CD4-positive, alpha-beta T cell (primary cell): ENCODE measurements at places on chromosomes 13 and 19.

DNA sequence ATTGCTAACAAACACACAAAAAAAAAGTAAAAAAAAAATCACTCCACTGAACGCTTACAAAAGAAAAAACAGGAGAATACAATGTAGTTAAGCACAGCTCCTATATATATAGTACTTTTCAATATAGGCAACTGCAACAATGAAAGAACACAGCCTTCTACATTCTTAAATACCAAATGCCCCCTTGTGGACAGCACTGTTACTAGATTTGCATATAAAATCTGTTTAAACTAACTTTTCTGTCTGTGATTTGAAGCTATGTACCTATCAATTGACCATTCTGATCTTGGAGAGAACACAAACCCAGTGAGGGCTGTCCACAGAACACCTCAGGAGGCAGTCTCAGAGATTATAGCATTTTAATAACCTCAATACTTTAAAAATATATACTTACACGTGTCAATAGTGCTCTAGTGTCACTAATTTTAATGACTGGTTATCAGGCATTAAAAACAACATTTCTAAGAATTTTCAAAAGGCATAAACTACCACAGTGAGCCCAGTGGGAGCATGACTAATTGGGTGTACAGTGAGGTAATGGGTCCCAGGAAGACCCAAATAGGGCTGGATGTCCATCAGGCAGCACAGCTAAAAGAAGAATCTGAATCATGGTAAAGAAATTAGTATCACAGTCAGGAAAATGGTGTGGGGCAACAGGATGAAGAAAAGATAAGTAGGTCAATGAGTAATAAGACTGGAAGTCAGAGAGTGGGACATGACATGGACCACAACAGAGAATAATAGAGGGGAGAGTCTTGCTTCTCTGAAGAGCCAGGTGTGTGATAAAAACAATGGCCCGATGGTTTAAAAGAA, 22.2 kb downstream of the CCDC169 start:
- DNase-seq, result no peak

GRCh38 chr13:39051157-39051556, 12.9 kb downstream of the NHLRC3 start:
- DNase-seq, result no peak

GRCh38 chr19:47000373-47000772, 19.3 kb upstream of the NPAS1 start:
- no peak for DNase-seq

DNA sequence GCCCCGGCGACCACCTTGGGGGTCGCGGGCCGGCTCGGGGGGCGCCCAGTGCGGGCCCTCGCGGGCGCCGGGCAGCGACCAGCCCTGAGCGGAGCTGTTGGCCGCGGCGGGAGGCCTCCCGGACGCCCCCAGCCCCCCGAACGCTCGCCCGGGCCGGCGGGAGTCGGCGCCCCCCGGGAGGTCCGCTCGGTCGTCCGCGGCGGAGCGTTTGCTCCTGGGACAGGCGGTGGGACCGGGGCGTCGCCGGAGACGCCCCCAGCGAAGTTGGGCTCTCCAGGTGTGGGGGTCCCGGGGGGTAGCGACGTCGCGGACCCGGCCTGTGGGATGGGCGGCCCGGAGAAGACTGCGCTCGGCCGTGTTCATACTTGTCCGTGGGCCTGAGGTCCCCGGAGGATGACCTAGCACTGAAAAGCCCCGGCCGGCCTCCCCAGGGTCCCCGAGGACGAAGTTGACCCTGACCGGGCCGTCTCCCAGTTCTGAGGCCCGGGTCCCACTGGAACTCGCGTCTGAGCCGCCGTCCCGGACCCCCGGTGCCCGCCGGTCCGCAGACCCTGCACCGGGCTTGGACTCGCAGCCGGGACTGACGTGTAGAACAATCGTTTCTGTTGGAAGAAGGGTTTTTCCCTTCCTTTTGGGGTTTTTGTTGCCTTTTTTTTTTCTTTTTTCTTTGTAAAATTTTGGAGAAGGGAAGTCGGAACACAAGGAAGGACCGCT, 729 bp downstream of the STK11 start:
- DNase-seq, result no peak

GRCh38 chr13:58994777-58995176, 1169.0 kb downstream of the DIAPH3 start:
- DNase-seq, result no peak

DNA sequence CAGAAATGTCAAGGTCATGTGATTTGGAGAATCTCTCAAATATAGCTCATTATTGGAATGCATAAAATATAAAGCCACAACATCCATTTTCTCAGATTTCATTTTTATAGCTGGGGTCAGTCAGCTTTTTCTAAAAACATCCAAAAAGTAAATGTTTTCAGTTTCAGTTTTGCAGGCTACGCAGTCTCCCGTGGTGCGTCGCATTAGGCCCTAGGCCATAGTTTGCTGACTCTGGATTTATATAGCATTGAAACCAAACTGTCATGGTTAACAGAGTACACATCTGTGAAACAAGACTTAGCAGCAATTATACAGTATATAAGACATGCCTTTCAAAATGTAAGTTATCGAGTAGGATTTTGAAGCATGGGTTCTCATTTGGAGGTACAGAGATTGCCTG, 140.0 kb downstream of the IRS2 start:
- no peak for DNase-seq

GRCh38 chr13:112721198-112722104, 31.6 kb downstream of the ATP11A start:
- no peak for DNase-seq

DNA sequence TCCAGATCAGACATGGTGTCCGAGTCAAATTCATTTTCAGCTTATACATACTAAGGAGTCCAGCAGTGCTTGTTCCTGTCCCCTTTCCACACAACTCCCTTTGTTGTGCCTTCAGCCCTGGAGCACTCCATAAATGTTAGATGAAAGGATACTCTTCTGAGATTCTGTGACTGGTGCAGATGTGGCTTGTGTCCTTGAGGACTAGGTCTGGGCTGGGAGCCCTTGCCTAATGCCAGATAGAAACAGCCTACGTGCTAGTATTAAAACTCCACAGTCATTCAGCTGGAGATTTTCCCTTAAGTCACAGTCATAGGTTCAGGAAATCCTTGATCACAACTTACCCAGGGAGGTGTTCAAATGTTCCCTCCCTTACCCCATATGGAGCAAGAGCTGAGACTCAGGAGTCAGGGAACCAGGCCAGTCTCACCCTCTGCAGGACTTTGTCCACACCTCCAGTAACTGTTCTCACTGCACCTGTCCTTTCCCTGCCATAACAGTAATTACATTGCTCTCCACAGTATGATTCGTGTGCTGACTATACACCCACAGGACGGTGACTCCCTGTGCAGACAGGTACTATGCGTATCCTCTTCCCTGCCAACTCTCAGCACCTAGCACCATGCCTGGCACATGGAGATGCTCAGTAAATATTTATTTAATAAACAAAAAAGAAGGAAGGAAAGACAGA, 15.5 kb upstream of the SERPINE3 start:
- no peak for DNase-seq

GRCh38 chr13:21911646-21912298, 240.9 kb downstream of the FGF9 start:
- DNase-seq, result no peak

GRCh38 chr19:46303691-46304397, 7.0 kb downstream of the HIF3A start:
- no peak for DNase-seq

DNA sequence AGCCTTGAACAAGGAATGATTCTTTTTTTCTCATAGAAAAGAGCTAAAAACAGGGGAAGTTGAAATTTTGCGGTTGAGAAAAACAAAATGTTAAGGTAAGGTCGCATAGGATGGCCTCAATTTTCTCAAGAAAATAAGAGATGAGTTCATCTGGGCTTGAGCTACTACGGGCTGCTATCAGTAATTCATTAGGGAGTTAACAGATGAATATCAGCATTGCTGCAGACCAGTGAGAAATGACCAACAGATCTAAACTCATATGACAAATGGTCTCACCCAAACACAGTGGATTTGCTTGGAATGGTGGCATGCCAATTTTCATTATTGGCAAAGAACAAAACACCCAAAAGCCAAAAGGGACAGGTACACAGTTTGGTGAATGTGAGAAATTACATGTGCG, 56.6 kb downstream of the GPC6 start:
- DNase-seq, result no peak

GRCh38 chr19:15253513-15253912, 21.3 kb upstream of the EPHX3 start:
- no peak for DNase-seq

- no peak for DNase-seq
These were observed 800 bp downstream of the ELL start for GRCh38 chr19:18520848-18521691.

DNA sequence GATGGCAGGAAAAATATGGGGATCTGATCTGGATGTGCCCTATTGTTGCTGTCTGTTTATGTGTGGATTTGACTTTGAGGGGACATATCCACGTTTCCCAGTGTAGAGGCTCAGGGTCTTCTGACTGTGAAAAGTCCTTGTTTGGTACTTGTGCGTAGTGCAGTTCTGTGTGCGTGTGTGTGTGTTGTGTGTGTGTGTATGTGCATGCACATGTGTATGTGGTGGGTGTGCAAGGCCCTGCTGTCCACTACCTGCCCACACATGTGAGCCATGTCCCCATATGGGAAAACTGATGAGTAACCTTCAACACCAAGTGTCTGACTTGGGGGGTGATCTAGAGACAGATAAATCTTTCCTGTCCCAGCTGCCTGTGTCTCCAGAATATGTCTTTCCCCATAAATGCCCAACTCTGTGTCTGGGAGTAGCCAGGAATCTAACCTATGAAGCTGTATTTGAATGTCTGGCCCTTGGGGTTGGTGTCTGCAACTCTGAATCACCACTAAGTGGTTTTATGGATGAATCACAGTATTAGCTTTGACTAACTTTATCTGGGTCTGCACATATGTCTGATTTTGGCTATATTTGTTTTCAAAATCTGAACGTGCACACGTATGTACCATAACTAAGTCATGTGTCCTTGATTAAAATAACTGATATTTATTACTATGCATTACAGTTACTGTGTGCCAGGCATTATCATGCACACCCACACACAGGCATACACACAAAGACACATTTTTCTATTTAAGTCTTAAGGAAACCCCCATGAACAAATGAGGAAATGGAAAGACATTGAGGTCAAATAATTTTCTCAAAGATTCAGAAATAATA, 17.4 kb downstream of the KLK2 start:
- no peak for DNase-seq

DNA sequence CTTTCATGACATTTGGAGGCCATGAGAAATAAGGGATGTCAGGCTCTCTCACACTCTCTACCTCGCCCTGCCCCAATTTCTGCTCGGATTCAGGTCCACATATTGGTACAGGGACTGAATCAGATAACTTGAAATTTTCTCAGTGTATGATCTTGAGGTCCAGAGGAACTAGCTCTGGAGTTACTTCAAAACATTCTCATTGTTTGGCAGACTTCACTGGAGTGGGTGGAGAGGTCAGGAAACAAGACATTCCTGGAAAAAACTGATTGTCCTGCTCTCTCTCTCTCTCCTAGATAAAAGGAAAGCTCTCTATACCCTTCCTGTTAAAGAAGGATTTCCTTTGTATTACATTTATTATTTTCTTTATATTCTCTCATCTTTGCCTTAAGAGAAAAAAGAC, 428.1 kb upstream of the DACH1 start:
- DNase-seq, result no peak

- DNase-seq, result no peak
These were observed 9.9 kb downstream of the MYDGF start for GRCh38 chr19:4660181-4660791.

GRCh38 chr19:3467437-3468198, 12.7 kb downstream of the SMIM24 start:
- no peak for DNase-seq

DNA sequence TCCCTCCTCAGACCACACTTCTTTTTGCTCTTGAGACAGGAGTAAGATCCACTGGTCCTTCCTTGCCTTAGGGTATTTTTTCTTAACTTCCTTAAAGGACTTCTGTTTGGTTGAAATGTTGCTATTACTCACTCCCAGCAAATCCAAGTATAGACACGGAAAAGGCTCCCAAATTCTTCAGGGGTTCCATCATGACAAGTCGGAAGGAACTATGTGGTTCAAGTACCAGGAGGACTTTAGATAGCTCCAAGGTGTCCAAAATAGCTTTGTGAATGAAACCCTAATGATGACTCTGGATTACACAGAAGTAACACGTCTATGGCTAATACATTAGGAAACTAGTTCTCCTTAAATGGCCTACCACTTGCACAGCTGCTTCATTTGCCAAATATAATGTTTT, 238.7 kb downstream of the KCTD12 start:
- no peak for DNase-seq

DNA sequence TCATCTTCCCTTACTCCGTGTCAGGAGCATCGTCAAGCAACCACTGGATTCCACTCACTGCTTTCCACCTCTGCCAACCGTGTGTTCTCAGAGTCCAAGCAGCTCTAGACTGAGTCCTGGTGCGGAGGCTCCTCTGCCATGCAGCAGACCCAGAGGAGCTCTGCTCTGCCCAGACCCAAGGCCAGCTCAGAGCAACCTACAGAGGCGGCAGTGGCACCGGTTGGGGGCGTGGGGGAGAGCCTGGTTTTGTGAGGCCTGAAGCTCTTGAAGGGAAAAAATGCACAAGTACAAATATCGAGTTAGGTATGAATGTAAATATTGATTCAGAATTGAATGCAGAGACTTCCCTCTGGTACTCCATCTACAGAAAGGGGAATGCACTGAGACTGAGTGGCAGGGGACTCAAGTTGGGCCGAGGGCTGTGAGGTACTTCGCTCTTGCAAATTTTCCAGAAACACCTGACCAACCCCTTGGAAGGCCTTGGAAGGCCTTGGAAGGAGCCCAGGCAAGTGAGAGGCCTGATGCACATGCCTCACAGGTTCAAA, 46.7 kb downstream of the GJA3 start:
- DNase-seq, result no peak

DNA sequence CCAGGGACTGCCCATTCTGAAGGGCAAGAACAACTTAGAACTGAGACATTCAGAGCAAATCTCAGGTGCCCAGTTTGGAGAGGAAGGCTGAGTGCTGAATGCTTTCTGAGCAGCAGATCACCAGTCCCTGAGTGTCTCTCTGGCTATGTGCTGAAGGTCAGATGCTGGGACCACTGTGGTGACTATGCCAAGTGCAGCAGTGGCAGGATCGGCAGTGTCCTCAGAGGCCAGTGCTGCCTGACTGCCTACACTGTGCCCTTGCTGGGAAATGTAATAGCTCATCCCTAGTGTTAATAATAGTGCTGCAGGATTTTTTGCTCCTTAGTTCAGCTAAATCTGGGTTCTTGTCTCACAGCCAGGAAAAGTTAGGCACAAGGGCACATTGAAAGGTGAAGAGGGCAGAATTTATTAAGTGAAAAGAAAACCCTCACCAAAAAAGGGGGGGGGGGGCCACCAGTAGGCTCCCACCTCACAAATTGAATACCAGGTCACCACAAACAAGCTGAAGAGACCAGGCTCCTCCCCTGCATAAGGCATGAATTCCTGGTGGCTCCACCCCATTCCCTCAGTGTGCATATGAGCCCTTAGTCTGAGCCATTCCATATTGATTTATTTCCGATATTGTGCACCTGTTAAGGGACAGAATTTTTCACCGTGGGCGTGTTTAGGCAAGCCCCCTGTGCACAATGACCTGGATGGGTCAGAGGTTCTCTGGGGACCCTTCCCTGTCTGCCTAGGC, 18.5 kb downstream of the RFXAP start:
- DNase-seq, result no peak
